ENCODE measurements at places on chromosomes 2 and 18.

- H3K36me3 ChIP-seq = peaks cover 9% of the 10 kb centered on the region
- H3K4me1 ChIP-seq = peaks cover 42% of the 10 kb centered on the region
- peaks cover 4% of the 10 kb centered on the region for H3K27me3 ChIP-seq
- no peak for DNase-seq
- H3K4me3 ChIP-seq = no peak overlapping the region
These were observed 430.4 kb upstream of the TRIB2 start for GRCh38 chr2:12286347-12286746.

DNA sequence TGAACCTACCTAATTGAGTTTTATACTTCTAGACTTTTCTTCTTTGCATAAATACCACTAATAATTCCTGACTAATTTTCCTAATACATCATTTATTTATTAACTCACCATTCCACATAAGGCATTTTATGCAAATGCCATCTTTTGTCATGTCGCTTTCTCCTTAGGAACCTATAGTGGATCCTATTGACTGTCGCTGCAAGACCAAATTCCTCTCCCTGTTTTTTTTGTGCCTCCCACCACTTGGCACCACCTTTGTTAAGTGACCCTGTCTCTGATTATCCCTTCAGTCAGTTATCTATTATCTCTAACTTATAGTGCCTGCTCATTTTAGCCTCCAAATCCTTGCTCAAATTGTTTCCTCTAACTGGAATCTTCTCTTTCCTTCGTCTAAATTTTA is 19.5 kb downstream of the UNC80 start:
- no peak overlapping the region for H3K27ac ChIP-seq
- no peaks in the 10 kb centered on the region for H3K27me3 ChIP-seq
- no peaks in the 10 kb centered on the region for H3K36me3 ChIP-seq
- H3K4me3 ChIP-seq = no peak overlapping the region
- H3K4me1 ChIP-seq = peaks cover 8% of the 10 kb centered on the region

DNA sequence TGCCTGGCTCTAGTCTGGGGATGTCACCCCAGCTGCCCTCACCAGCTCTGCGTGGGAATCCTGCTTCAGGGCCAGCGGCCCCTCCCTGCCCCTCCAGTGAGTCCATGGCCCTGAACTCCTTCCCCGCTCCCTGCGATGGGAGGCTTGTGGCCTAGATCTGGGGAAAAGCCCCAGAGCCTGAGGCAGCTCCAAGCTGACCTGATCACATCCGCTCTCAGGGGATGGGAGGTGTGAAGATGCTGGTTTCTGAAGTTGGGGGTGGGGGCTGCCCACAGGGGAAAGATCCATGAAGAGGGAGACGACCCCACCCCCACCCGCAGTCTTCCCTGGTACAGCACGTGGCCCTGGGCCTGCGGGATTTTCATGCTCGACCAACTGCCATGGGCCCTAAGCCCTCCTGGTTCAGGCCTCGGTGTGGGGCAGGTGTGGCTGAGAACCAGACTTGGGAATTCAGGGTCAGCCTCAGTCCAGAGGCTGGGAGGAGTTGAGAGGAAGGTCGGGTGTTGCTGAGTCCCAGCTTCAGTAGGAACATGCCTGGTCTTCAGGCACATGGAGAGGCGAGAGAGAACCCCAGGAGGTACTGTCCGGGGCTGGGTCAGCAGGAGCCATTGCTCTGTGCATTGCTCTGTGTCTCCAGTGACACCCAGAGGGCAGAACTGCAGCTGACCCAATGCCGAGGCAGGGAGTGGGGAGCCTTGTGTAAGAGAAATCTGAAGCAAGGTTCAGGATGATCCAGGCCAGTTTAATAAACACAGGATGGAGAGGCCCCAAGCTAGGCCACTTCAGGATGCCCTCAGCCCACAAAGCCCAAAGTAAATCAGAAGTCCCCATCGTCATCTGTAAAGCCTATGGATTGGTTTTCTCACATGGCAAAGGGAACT is 115.1 kb downstream of the CAPN13 start:
- no peaks in the 10 kb centered on the region for H3K36me3 ChIP-seq
- no peaks in the 10 kb centered on the region for H3K4me1 ChIP-seq
- peaks cover 33% of the 10 kb centered on the region for H3K27me3 ChIP-seq
- H3K27ac ChIP-seq = no peak overlapping the region

DNA sequence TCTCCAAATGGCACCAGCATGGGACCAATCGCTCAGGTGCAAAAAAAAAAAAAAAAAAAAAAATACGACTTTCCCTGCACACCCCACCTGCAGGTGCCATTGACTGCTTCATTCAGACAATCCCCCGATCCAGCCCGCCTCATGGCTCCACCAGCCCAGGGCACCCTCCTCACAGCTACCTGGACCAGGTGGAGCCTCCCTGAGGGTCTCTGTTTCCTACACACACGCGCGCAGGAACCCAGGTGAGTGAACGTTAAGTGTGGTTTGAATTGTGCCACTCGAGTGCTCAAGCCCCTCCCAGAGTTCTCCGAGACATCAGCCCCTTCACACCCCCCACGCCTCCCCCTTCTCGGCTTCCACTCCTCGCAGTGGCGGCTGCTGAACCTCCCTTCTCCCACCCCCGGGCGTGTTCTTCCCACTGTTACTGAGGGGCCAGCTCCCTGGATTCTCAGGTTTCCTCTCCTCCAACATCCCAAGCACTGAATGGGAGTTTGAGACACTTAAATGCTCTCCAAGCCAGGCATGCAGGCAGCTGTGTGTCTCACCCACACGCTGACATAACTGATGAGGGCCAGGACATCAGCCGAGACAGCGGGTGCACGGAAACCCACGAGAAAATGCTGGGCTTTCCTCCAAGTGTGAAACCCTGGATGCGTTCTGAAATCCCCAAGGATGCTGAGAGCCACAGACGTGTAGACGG is 88.8 kb upstream of the SNTG2 start:
- no peak overlapping the region for H3K4me3 ChIP-seq
- peaks cover 22% of the 10 kb centered on the region for H3K27me3 ChIP-seq
- no peaks in the 10 kb centered on the region for H3K36me3 ChIP-seq

DNA sequence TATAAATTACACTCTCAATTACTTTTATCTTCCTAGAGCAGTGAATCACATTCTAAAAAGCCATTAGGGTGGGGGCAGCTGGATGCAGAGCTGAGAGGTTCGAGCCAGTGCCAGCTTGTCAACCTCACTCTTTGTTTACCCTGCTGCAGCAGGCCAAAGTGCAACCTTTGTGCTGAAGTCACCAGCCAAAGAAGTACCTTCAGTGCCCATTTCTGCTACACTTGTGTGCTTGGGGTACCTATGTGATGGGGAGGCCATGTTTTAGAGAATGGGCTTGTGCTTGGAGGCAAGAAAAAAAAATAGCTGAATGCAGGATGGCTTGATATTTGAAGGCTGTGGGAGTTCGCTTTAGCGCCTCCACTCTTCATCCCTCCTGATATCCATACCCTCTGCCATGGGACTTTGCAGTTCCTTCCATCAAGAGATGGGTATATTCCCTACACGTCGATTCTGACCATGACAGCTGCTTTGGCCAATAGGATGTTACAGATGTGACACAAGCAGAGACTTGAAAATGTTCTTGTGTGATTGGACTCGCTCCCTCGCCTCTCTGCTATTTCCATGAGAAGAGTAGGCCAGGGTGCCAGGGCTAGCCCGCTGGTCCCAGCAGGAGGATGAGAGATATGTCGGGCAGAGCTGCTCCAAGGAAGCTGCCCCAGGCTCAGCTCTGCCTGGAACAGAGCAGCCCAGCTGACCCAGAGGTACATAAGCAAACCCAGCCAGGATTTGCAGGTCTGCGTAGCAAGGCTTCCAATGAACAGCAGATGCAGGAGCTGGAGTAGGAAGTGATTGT is 12.7 kb upstream of the FZD5 start:
- H3K27me3 ChIP-seq = peaks cover 20% of the 10 kb centered on the region
- DNase-seq = no peak

GRCh38 chr18:36903215-36903928 is 74.4 kb downstream of the KIAA1328 start:
- H3K4me1 ChIP-seq = no peaks in the 10 kb centered on the region
- H3K36me3 ChIP-seq = peaks cover 5% of the 10 kb centered on the region
- DNase-seq = no peak
- no peaks in the 10 kb centered on the region for H3K27me3 ChIP-seq
- H3K4me3 ChIP-seq = no peak overlapping the region

DNA sequence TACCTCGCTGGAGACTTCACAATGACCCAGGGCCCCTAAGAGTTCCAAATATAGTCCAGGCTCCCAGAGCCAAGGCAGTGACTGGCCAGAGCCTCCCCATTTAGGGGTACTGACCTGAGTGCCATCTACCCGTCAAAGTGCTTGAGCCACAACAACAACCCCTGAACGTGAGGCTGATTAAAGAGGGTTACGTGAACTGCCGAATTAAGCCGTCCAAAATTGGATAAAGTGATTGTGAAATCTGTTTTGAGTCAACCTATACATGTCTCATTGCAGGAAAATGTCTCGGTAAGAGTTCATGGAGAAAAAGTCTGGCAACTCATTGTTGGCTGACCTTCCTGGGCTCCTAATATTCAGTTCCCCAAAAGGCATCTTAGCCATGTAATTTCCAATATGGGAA is 116.3 kb downstream of the TTC32 start:
- no peaks in the 10 kb centered on the region for H3K4me1 ChIP-seq
- H3K27ac ChIP-seq = no peak overlapping the region
- DNase-seq = no peak
- no peaks in the 10 kb centered on the region for H3K36me3 ChIP-seq
- H3K4me3 ChIP-seq = no peak overlapping the region

- peak overlapping the region; percentile 97 for H3K27ac ChIP-seq
- no peak overlapping the region for H3K4me3 ChIP-seq
- H3K4me1 ChIP-seq = peaks cover 61% of the 10 kb centered on the region
- H3K27me3 ChIP-seq = peaks cover 31% of the 10 kb centered on the region
- DNase-seq = no peak
- no peaks in the 10 kb centered on the region for H3K36me3 ChIP-seq
These were observed 19.4 kb downstream of the TEX44 start for GRCh38 chr2:231612109-231612455.

GRCh38 chr2:46393347-46393820 is 86.0 kb upstream of the TMEM247 start:
- no peak for DNase-seq
- no peaks in the 10 kb centered on the region for H3K4me1 ChIP-seq
- H3K4me3 ChIP-seq = no peak overlapping the region

DNA sequence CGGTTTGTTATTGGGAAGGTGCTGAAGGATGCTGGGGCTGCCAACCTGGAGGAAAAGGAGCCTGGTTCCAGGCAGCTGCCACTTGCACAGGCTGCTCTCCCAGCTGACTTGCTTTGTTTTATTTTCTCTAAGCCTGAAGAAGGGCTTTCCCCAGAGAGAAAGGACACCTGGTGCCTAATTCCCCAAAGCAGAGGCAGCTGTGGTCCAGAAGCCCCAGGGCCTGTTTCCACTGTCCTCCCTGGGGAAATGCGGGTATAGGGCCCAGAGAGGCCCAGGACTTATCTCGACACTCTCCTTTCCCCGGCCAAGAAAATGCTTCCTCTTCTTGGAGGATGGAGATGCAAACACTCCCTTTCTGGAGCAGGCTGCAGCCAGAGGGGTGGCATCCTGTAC is 30.1 kb downstream of the INO80C start:
- no peak for DNase-seq
- no peak overlapping the region for H3K27ac ChIP-seq
- H3K27me3 ChIP-seq = peaks cover under 1% of the 10 kb centered on the region
- no peak overlapping the region for H3K4me3 ChIP-seq
- H3K4me1 ChIP-seq = no peaks in the 10 kb centered on the region
- H3K36me3 ChIP-seq = peaks cover 6% of the 10 kb centered on the region

DNA sequence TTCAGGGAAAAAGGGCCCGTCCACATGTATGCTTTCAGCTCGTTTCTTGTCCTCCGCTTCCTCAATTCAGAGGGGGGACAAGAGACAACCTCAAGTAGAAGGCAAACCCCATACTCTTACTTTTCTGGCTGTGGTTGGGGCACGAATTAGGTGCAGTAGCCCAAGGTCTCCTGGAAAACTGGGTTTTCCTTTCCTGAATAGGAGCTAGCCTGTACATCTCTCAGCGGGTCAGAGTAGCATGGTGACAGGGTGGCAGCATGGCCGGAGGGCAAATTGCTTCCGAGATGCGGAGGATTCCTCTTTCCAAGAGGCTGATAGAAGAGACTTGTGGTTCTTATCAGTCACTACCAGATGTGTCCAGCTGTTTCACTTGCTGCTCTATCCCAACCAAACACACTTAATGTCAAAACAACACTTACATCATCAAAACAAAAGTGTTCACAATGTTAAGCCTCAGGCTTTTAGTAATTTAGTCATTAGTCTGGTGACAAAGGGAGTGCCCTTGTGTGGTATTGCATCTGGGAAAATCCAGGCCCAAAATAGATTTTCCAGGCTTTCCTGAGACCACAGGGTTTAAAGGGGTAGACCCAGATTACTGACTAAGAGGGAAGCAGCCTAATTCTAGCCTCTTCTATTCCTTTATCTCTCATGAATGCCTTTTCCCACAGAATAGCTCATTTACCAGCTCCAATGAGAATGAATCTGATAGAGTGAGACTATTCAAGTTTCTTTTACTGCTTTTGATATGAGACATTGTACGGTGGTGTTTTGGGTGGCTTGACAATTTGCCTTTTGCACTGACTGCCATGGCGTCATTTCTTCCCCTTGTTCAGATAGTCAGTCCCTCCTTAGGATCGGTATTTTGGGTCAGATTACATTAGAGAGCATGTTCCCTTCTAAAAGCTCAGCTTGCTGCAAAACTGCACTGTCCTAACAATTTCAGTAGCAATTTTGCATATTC is 162.0 kb downstream of the LTBP1 start:
- DNase-seq = no peak
- H3K27me3 ChIP-seq = no peaks in the 10 kb centered on the region
- no peak overlapping the region for H3K4me3 ChIP-seq
- no peak overlapping the region for H3K27ac ChIP-seq

DNA sequence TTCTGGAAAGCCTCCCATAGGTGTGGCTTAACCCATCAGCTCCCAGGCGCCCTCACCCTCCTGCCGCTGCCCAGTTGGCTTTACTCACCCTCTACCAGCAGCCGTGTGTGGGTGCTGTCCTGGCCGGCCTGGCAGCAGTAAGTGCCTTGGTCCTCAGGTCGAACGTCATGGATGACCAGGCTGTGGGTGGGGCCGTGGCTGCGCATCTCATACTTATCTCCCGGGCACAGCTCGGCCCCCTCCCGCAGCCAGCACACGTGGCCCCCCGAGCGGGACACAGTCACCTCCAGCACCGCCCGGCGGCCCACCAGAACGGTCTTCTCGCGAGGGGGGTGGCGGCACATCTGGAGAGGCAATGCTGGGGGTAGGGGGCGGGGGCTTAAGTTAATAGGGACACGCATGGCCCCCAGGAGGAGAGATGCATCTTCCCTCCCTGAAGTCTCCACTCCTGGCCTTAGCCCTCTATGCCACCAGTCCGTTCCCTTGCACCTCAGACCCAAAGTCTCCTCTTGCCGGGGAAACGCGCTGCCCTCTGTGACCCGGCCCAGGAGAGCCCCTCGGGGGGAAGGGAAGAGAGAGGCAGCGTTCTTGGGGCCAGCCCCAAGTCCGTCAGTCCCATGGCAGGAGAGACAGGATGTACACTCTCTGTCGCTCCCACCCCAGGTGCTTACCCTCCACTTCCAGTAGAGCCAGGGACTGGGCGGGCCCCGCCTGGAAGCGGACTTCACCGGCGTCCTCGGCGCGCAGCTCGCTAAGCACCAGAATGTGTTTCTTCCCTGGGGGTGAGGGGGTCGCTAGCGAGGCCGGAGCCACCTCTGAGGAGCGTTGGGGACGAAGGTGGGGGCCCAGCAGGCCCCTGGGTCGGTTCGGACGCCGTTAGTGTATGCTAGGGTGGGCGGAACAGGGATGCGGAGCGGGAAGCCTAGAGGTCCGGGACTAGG is 7.9 kb downstream of the TMEM198 start:
- peaks cover 66% of the 10 kb centered on the region for H3K27me3 ChIP-seq
- H3K4me1 ChIP-seq = peaks cover 10% of the 10 kb centered on the region
- peak overlapping the region; percentile 71 for H3K4me3 ChIP-seq
- H3K36me3 ChIP-seq = no peaks in the 10 kb centered on the region
- DNase-seq = no peak
- H3K27ac ChIP-seq = peak overlapping the region; percentile 50

- no peak overlapping the region for H3K27ac ChIP-seq
- H3K4me3 ChIP-seq = no peak overlapping the region
- peaks cover 23% of the 10 kb centered on the region for H3K27me3 ChIP-seq
- no peaks in the 10 kb centered on the region for H3K36me3 ChIP-seq
- DNase-seq = no peak
These were observed 206.2 kb downstream of the RTP5 start for GRCh38 chr2:242075696-242076095.
